ENCODE measurements at places on chromosomes 7 and 10.
A peak's percentile ranks its signal among the peaks of the same experiment; 100 is the strongest.

- no peak for DNase-seq
Measured at GRCh38 chr7:8783229-8783628, 349.8 kb downstream of the NXPH1 start.

- DNase-seq, result no peak
Measured at GRCh38 chr10:2700626-2701305, 366.6 kb upstream of the PFKP start.

GRCh38 chr7:34758111-34758601 lies 100.1 kb downstream of the NPSR1 start:
- no peak for DNase-seq

DNA sequence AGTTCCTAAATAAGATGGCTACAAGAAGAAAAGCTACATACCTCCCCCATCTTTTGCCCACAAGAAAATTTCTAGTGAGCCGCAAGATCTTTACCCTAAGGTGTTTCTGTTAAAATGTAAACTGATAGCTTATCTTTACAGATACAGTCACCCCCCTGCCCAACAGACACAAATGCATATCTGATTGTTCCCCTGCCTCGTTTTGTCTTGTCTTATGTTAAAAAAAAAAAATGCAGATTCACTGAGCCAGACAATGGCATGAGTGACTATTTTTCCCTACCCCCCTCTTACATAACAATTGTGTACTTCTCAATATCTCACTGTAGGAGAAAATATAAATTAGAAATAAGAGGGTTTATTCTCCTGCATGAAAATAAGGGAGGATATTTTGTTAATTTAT lies 8.5 kb downstream of the ZNF138 start:
- DNase-seq, result no peak

DNA sequence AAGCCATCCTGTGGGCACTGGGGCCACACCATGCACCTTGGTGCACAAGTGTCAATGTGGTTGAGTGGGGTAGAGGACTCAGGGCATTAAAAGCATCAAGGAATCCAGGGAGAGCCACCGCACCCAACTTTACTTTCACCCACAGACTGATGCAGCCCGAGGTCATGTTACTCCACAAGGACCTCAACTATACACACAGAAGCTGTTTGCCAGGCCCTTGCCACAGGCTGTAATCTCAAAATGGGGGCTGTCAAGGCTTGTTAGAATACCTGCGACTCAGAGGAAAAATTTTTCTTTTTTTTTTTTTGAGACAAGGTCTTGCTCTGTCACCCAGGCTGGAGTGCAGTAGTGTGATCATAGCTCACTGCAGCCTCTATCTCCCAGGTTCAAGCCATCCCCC lies 26.5 kb upstream of the KCTD7 start:
- no peak for DNase-seq

DNA sequence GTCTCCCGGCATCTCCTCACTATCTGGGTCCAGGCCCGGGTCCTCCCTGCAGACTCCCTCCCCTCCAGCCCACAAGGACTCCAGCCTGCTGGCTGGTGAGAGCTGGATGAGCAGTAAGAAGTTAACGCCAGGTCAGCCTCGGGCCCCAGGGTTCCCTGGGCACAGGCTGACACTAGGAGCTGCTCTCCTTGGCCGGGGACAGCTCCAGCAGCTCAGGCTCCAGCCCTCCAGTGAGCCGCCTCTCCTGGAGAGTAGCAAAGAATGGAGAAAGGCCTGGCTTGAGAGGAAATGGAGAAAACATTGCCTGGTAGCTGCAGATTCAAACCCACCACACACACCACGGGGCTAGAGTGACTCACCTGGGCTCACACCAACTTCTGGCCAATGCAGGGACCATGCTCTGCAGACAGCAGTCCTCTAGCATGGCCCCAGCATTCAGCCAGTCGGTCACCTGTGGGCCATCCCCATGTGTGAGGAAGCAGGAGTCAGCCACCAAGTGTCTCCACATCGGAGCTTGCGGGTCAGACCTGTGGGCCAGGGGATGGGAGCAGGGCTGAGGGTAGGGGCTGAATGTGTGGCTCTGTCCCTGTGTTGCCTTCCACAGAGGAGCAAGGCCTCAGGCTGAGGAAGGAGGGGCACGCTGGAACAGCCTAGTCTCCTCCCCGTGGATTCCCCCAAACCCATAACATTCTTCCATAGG lies 6.5 kb downstream of the SAP25 start:
- DNase-seq, result no peak

DNA sequence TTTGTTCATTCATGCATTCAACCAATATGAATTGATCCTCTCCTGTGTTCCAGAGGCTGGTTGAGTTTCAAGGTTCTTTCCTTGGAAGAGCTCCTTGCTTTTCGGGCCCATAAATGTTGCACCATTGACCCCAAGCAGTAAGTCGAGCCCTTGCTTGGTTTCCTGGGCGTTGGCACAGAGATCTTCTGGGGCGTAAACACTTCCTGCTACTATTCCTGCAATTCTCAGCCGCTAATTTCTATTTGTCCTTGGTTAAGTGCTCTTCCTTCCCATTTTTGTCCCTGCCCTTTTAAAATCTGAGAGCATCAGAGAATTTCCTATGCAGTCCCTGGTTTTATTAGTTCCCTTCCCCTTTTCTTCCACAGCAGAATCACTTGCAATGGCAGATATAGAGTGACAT lies 44.1 kb upstream of the ADRB1 start:
- DNase-seq, result no peak

GRCh38 chr10:78959924-78960285 lies 108.9 kb upstream of the ZMIZ1 start:
- no peak for DNase-seq

- no peak for DNase-seq
Measured at GRCh38 chr7:23893942-23894891, 184.2 kb downstream of the STK31 start.

GRCh38 chr7:126574276-126575250 lies 678.2 kb downstream of the GRM8 start:
- no peak for DNase-seq

- DNase-seq, result peak; percentile 52
Measured at GRCh38 chr10:2927958-2928840, 139.1 kb upstream of the PFKP start.

DNA sequence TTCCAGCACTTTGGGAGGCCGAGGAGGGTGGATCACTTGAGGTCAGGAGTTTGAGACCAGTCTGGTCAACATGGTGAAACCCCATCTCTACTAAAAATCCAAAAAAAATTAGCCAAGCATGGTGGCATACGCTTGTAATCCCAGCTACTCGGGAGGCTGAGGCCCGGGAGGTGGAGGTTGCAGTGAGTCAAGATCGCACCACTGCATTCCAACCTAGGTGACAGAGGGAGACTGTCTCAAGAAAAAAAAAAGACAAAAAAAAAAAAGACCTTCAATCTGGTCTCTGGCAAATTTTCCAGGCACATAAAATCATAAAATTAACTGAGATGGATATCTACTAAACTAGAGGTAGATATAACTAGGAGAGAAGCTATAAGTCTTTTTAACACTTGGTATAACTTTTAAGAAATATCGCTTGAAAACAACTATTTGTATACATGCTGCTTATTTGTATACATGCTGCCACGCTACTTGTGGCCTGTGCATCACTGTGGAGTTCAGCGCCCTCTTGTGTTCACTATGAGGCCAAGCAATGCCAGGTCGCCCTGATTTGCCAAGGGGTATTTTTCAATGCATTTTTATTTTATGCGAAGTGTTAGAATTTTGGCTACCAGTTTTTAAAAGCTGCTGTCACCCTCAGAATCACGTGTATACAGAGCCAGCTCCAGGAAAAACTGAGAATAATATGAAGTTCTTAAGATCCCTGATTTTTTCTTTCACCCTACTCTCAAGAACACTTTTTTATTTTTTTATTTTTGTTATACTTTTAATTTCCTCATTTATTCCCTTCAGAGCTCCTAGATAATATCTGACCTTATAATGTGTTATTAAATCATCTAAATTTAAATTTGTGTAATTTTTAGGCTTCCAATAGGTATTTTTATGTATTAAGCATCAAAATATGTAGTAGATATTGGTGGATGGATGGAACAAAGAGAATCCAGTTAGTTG lies 26.7 kb downstream of the CYCS start:
- peak; percentile 45 for DNase-seq

All from NCI-H2107 (cell line).